ENCODE measurements at places on chromosomes 13 and 19.

DNA sequence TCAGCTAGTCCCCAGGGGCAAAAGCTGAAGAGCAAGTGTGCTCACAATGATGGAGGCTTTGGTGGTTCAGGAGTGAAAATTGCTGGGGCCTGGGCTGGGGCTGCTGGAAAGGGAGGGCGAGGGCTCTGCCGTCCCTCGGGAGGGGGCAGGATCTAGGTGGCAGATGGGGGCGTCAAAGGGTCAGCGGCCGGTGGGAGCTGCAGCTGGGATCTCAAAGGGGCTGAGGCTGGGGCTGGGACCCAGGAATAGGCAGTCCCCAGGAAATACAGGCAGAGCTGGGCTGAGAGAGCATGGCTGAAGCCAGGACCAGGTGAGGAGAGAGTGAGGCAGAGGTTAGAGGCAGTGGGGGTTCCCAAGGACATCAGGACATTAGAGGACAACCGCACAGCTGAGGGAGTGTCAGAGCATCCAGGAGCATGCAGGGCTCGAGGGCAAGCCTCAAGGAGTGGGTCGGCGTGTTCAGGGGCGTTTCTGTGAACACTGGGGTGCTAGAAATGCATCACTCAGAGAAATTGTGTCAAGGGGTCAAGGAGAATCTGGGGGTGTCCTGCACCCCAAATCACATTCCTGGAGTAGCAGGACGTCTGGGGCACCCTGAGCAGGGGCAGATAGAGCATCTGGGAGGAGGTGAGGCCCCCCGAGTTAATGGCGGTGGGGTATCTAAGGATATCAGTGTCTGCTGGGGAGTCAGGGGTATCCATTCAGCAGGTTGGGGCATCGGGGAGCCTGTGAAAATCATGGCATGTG is 1.2 kb upstream of the SYNE4 start:
- DNase-seq = no peak

DNA sequence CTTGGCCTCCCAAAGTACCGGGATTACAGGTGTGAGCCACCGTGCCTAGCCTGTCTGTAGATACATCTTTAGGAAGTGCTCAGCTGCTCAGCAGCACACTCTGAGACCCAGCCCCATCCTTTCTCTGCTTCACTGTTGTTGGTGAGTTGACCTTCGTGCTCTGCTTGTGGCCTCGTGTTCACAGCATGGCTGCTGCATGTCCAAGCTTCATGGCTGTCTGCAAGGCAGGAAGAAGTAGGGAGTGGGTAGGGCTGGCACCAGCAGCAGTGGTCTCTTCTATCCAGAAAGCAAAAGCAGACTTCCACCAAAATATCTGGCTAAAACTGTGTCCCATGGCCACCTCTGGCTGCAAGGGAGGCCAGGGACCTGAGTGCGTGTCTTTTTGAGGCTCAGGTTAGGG is 14.2 kb downstream of the B3GNT8 start:
- no peak for DNase-seq

- no peak for DNase-seq
Observed at GRCh38 chr19:4266253-4267000, 12.6 kb upstream of the SHD start.

GRCh38 chr19:10395003-10395402 is 8.3 kb downstream of the CDC37 start:
- DNase-seq = no peak
